ENCODE measurements at places on chromosomes 1 and 21.

DNA sequence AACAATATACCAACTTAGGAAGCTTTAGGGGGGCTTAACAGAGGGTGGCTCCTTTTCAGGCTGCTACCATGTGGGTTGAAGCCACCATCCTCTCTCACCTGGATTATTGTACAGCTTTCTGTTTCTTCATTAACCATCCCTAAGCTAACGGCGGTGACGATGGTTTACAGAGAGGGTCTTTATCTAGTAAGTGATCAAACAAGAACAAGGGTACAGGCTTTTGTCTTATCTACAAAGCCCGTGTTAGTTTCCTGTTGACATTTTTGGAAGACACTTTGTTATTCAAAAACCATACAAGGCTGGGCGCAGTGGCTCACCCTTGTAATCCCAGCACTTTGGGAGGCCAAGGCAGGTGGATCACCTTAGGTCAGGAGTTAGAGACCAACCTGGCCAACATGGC is 20.4 kb downstream of the SLC25A33 start:
- no peak for DNase-seq

- DNase-seq = no peak
These were observed 59.1 kb downstream of the PRDM2 start for GRCh38 chr1:13759072-13759471.

DNA sequence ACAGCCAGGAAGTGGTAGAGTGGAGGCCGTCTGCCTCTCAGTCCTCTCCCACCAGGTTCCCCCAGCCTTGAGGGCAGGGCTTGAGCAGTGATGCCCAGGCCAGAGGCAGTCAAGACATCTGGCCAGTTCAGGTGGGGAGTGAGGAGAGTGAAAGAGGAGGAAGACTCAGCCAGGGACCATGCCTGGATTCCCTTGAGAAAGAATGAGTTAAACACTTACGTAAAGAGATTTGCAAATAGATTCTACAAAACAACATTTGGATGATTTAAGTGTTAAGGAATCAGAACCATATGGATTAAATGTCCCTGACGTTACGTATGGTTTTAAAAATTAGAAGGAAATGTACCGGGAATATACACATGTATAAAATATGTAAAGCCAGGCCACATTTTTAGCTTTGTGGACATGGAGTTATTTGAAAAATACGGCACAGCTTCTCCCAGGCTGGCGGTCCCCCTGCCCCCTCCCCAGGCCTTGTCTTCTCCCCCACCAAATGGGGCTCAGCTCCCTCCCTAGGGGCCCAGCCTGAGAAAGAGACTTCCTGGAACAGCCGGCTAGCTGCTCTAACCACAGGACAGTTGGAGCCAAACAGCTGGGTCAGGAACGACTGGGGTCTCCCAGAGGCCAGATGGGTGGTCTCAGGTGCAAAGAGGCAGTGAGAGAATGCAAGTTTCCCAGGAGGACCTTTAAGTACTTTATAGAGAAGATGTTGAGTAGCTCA is 188.3 kb upstream of the EDN2 start:
- no peak for DNase-seq

DNA sequence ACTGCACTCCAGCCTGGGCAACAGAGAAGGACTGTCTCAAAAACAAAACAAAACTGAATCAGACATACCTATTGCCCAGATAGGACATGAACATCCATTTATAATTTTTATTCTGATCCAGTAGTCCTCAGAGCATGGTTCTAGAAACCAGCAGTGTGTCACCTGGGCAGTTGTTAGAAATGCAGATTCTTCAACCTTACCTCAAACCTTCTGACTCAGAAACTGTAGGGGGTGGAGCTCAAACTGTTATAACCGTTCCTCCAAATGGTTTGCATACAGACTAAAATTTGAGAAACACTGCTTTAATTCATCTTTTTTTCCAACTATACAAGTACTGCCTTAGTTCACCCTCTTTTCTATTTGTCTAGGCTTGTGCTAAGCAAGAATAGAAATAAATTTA is 6.0 kb downstream of the NASP start:
- no peak for DNase-seq

GRCh38 chr1:191895049-191895448 is 263.2 kb upstream of the RGS18 start:
- DNase-seq = no peak

DNA sequence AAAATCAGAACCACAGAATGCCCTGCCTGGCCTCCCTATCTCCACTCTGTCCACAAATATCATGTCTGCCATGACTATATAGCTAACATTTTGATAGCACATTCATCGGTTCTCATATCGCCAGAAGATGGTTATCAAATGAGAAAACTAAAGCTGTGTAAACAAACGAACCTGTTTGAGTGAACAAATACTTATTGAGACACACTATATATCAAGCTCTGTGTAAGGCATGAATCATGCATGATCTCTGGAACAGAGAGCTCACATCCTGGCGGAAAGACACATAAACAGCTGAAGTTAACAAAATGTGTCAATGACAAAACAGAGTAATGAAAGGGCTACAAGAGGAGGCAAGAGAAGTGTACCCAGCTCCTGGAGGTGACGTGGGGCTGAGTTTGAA is 13.1 kb downstream of the KCND3 start:
- no peak for DNase-seq

- DNase-seq = peak; percentile 29
These were observed 1.0 kb downstream of the PLPP3 start for GRCh38 chr1:56578138-56578962.

- no peak for DNase-seq
These were observed 470.6 kb downstream of the PTPRU start for GRCh38 chr1:29706936-29707335.

DNA sequence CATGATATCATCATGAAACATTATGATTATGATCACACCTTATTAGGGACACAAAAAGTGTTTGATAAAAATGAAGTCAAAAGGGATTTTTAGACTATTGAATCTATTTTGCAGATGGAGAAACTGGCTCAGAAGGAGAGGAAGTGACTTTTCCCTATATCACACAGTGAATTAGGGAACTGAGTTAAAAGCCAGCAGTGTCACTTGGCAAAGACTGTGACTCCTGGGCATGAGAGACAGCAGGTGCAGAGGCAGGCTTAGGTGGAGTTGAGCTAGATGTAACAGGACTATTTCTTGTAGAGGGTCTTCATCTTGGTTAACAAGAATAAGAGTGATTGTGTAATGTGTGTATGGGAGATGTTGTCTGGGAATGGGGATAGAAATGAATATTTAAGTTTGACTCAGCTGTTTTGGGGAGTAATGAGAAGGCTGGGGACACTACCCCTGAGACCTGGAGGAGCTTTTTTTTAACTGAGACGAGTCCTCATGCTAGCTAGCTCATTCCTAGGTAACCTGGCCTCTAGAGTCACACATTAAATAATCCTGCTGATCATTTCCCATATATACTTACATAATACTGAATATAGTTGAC is 1.0 kb upstream of the CD84 start:
- DNase-seq = no peak

DNA sequence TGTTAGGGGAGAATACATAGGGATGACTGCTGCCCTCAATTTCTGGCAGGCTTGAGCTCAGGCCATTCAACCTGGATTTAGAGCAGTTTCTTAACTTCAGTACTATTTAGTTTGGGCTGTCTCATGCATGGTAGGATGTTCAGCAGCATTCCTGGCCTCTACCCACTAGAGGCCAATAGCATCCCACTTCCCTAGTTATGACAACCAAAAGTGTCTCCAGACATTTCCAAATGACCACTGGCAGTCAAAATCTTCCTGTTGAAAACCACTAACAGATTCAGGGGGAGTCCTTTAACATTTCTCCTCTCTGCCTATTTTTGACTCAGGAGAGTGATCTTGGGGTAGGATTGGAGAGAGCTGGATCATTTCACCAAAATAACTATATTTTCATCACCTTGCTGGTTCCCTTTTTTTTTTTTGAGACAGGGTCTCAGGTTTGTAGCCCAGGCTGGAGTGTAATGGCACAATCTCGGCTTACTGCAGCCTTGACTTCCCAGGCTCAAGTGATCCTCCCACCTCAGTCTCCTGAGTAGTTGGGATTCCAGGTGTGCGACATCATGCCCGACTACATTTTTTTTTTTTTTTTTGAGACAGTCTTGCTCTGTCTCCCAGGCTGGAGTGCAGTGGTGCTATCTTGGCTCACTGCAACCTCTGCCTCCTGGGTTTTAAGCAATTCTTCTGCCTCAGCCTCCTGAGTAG is 8.7 kb downstream of the GNAT2 start:
- no peak for DNase-seq

GRCh38 chr1:2350911-2351655 is 40.3 kb downstream of the MORN1 start:
- no peak for DNase-seq

GRCh38 chr1:145918992-145919939 is 749 bp upstream of the PEX11B start:
- no peak for DNase-seq

DNA sequence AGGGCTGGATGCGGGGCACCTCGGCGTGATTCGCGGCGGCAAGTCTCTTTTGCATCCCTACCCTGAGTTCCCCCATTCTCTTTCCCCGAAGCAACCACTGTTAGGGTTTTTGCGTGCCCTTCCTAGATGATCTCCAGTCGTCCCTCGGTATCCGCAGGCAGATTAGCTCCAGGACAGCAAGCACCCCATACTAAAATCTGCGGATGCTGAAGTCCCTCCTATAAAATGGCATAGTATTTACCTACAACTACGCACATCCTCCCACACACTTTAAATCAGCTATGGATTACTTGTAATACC is 22.8 kb upstream of the CFAP126 start:
- no peak for DNase-seq

GRCh38 chr21:46552274-46552673 is 52.6 kb downstream of the S100B start:
- DNase-seq = no peak

GRCh38 chr1:19219451-19219850 is 9.4 kb upstream of the UBR4 start:
- DNase-seq = no peak

DNA sequence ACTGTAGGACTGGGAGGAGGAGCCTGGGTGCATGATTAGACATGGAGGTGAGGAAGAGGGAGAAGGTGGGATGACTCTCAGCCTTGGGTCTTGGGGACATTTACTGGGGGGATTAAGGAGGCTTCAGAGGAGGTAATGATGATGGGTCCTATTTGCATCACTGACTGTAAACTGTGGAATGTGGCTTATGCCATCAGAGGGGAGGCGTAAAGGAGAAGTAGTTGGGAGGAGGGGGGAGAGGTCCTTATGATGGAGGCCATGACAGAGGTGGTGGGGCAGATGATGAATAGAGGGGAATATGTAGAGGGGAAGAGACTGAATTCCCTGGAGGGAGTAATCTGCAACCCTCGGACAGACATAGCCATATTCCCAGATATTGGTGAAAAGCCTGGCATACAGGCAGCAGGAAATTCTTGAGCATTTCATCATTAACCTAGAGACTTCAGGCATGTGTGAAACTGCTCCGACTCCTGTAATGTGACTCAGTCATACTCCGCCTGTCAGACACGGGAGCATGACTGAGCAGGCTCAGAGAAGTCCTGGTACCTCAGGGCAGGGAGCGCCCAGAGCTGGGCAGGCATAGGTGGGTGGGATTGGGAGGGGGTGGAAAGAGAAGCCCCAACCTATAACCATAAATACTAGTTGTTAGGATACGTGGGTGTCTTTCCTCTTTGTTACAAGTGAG is 8.0 kb upstream of the LCE5A start:
- DNase-seq = no peak

GRCh38 chr1:81126989-81127581 is 673.6 kb upstream of the ADGRL2 start:
- no peak for DNase-seq

DNA sequence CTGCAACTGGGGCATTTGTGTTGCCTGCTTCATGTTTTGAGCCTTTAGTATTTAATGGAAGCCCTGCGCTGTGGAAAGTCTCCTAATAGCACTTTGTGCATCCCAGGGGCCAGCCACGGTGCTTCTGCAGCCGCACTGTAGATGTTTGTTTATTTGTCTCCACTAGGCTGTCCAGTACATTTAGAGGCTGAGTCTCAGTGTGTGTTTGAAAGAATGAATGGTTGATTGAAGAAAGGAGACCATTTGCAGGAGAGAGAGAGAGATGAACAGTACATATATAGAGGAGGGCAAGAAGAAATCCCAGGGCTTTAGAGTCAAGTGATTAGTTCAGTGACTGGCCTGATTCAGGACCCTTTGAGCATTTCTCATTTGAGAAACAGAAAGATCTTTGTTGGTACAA is 33.9 kb downstream of the MPZL1 start:
- DNase-seq = no peak

GRCh38 chr1:13775459-13775858 is 75.5 kb downstream of the PRDM2 start:
- no peak for DNase-seq

GRCh38 chr1:172357753-172358385 is 62.6 kb upstream of the C1orf105 start:
- no peak for DNase-seq

GRCh38 chr1:36653850-36654249 is 171.1 kb upstream of the CSF3R start:
- DNase-seq = no peak

DNA sequence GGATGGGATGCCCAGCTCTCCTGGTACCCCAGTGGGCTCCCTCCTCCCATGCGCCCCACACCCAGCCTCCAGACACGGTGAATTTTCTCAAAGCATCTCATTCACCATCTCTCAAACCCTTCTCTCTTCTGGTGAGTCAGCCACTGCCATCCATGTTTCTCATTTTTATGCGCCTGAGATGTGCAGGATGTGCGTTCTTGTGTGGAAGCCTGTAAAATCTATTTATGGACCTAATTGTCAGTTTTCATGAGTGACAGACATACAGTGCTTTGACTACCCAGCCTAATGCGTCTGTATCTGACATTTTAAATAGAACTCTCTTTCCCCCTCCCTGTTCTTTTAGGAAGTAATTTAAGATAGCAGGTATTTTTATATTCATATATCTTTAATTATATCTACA is 158.8 kb downstream of the DAB1 start:
- no peak for DNase-seq

- DNase-seq = no peak
These were observed 18.8 kb upstream of the ARHGEF16 start for GRCh38 chr1:3435666-3436065.

- DNase-seq = no peak
These were observed 21.3 kb upstream of the IL10 start for GRCh38 chr1:206793620-206794019.

GRCh38 chr1:225899044-225899925 is 10.3 kb upstream of the LEFTY1 start:
- DNase-seq = no peak

- DNase-seq = no peak
These were observed 643 bp downstream of the FNDC5 start for GRCh38 chr1:32869923-32870614.

DNA sequence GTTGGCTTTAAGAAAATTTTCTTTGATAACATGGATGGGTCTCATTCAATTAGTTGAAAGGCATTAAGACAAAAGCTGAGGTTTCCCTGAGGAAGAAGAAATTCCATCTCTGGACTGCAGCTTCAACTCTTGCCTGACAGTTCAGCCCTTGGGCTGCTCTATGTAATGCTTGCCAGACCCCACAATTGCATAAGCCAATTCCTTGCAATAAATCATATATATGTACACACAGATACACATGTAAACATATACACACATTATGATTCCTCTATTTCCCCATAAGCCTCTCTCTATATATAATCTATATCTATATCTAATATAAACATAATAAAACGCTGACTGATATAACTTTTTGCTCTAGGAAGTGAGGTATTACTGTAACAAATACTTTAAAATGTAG is 301.5 kb upstream of the PRMT6 start:
- DNase-seq = no peak

- DNase-seq = no peak
These were observed 4.5 kb upstream of the IER5 start for GRCh38 chr1:181083842-181084605.
